ENCODE measurements at places on chromosomes 6 and 20.

- no peak for DNase-seq
Measured at GRCh38 chr6:8627085-8627861, 191.9 kb upstream of the SLC35B3 start.

DNA sequence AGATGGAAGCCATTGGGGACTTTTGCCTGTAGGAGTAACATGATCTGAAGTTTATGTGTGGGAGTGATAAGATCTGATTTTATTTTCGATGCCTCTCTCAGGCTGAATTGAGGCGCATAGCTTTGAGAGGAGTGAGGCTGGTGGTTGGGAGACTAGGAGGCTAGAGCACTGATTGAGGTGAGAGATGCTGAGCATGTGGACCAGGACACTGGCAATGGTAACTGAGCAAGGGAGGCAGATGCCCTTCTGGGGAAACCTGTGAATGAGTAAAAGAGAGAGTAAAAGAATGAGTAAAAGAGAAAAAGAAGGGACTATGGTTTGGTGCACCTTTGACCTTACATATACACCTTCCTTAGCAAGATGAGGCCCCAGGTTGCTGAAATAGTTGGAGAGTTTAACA lies 3.0 kb downstream of the RRP36 start:
- no peak for DNase-seq

GRCh38 chr20:46930640-46931339 lies 36.1 kb downstream of the EYA2 start:
- no peak for DNase-seq

DNA sequence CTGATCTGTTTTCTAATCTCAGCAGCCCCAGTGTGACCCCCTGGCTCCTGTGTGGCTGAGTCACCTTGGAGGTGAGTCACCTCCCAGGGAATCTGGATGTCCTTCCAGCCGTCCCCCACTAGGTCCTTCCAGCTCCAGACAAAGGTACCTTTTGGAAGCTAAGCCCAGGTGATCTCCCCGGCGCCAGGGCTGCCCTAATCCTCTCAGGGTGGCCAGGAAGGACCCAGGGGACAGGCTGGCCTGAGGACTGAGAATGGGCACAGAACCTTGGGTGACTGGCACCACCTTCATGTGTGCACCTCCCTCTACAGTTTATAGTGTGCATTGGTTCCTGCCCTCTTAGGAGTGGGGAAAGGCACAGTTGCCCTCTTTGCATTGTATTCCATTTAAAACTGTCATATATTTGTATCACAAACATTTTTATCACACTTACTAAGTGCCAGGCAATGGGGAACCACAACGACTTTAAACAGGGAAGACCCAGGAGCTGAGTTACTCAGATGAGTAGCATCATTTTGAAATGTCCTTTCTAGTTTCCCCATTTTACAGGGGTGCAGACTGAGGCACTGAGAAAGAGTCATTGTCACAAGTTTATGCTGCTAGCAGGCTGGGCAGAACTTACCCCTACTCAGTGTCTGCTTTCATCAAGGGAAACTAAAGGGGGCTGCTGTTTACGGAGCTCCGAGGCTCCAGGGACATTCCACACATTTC lies 2.6 kb upstream of the BPIFB4 start:
- DNase-seq: peak; percentile 6

DNA sequence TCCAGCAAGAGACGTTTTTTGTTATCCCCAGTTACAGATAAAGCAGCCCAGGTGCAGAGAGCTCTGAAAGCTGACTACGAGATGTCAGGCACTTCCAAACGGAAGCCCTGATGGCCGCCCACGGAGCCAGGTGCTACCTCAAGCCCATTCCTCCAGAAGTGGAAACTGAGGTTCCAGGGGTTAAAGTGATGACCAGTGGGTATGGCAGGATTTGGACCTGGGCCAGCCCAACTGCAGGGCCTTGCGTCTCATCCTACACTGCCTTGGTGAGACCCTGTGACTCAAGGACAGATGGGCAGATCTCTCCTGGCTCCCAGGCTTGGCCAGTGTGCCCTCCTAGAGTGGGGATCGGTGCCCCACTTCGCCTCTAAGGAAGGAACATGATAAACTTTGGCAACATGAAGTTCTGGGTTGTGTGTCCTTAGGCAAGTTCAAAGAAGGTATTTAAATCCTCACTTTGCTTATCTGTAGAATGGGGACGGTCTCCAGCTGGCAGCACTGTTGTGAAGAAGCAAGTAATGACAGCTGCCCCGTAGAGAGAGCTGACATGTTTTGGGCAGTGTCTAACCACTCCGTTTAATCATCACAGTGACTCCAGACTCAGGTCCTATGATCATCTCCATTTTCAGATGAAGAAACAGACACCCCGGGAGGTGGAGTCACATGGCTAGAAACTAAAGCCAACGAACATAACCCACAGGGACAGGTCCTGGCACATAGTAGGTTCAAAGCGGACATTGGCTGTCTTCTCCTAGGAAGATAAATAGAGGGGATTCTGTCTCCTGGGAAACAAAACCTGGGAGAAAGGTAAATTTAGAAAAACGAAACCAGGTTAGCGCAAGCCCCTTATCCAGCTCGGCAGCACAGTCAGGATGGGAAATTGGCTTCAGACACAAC lies 34.4 kb upstream of the CDH22 start:
- no peak for DNase-seq

DNA sequence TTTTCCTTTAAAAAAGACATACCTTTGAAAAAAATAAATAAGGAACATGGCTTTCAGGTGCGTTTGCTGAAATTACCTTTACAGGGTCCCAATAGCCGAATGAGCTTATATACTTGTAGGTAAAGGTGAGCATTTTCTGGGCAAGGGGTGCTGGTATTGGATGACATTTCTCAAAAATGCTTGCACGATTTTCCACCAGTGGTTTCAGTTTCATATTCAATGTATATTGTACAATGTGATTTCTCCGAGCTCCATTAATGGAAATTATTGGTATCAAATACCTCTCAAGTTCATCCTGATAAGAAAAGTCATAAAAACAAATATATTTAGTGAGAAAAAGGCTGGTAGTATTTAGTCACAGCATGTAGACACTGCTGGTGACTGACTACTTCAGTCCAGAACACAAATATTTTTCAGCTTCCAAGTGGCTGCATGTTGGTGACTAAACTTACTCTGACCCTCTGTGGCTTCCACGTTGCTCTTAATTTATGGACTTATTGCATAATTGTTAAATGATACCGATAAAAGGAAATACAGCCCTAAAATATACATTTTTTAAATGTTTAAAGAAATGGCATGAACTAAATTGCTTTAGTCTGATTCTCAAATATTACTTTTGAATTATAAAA lies 32.9 kb upstream of the ZBTB24 start:
- no peak for DNase-seq

DNA sequence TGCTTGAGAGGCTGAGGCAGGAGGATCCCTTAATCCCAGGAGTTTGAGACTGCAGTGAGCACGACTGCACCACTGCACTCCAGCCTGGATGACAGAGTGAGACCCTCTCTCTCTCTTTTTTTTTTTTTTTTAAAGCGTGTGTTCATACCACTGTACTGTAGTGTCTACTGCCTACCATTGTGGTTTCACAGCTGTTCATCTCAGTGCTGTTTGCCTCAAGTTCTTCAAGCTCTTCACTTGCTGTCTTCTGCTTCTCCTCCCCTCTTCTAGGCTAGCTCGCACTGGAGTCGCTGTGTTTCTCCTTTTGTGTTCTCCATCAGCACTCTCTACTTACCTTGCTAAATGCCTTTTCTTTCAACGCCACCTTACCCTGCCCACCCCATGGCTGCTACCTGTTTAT lies 7.4 kb downstream of the FOXO3 start:
- no peak for DNase-seq

GRCh38 chr6:146026873-146027272 lies 2.0 kb upstream of the GRM1 start:
- no peak for DNase-seq

Measured in NCI-H460 (cell line).